ENCODE measurements at places on chromosomes 6 and 20. TPM values are rescaled to one million over a fixed set of nuclear protein-coding genes. Genes with fewer than 3 reads are reported as not detected.

DNA sequence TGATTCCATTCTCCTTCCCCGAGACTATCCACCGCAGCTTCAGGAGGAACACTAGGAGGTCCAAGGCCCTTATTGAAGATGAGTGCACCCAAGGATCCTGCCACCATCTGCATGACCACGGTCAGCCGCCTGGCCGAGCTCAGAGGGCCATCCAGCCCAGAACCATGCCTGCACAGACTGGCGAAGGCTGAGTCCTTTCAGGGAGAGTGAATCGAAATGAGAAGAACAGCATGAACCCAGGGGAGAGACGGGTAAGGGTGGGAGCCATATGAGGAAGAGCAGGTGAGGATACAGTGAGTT is 26.3 kb downstream of the SERPINB6 start:
- H3K4me3 ChIP-seq: no peak overlapping the region
- peaks cover 18% of the 10 kb centered on the region for H3K36me3 ChIP-seq
- peaks cover 3% of the 10 kb centered on the region for H3K27me3 ChIP-seq
- peaks cover 35% of the 10 kb centered on the region for H3K4me1 ChIP-seq
- DNase-seq: no peak

- peaks cover 18% of the 10 kb centered on the region for H3K27me3 ChIP-seq
- no peak for DNase-seq
- no peaks in the 10 kb centered on the region for H3K36me3 ChIP-seq
- peaks cover 9% of the 10 kb centered on the region for H3K4me1 ChIP-seq
These were observed 20.9 kb upstream of the NAA20 start for GRCh38 chr20:19996222-19996621.

The MYO6 gene
- total RNA-seq: 1.6 TPM

GRCh38 chr6:143967706-143968376 is 40.2 kb downstream of the PLAGL1 start:
- no peak overlapping the region for H3K4me3 ChIP-seq
- H3K27ac ChIP-seq: no peak overlapping the region
- no peaks in the 10 kb centered on the region for H3K27me3 ChIP-seq
- H3K4me1 ChIP-seq: no peaks in the 10 kb centered on the region
- H3K36me3 ChIP-seq: no peaks in the 10 kb centered on the region
- no peak for DNase-seq

- H3K4me1 ChIP-seq: peaks cover 7% of the 10 kb centered on the region
- H3K36me3 ChIP-seq: peaks cover 20% of the 10 kb centered on the region
- no peaks in the 10 kb centered on the region for H3K27me3 ChIP-seq
These were observed 191.1 kb downstream of the ATXN1 start for GRCh38 chr6:16570221-16570553.

DNA sequence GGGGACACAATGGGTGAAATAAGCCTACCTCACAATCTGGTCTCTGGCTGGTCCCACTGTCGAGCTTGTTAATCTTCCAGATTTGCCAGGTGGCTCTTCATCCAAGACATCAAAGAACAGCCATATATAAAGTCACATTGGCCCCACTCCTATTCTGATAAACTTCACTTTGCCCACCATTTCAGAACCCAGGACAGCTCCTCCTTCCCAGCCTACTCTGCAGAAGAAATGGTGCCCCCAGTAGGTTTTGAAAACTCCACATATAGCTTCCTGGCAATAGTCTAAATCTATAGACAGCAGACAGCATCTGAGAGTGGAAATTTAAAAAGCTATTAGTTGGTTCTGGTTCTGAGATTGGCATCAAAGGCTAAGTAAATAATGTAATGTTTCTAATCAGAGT is 143.1 kb upstream of the PCSK2 start:
- no peak overlapping the region for H3K27ac ChIP-seq
- no peak overlapping the region for H3K4me3 ChIP-seq
- H3K27me3 ChIP-seq: no peaks in the 10 kb centered on the region
- DNase-seq: no peak

DNA sequence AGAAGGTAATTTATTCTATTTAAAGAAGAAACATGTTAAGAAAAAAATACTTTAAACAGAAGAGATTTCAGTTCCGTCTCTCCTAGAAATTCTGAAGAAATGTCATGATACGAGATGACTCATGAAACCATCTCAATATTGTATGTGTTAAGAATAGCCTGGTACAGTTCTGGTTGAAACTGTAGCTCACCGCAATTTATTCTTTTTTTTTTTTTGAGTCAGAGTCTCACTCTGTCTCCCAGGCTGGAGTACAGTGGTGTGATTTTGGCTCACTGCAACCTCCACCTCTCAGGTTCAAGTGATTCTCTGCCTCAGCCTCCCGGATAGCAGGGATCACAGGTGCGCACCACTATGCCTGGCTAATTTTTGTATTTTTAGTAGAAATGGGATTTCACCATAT is 103.3 kb downstream of the ARHGAP18 start:
- H3K4me3 ChIP-seq: no peak overlapping the region
- H3K27ac ChIP-seq: no peak overlapping the region
- H3K4me1 ChIP-seq: peaks cover 2% of the 10 kb centered on the region
- DNase-seq: no peak

DNA sequence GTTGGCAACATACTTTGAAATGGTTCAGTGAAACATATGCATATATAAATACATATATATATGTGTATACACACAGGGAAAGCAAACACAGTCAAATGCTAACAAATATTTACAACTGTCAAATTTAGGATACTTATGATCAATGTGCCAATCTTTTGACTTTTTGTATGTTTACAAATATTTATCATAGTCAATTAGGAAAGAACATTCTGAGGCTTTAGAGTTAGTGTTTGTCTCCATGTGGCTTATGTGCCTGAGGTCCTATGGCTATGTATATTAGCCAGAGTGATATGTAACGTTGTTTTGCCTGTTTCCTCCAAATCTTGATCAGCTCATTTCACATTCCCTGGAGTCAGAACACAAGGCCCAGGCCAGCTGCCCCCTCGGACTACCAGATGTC is 126.5 kb upstream of the MAN1A1 start:
- peaks cover 2% of the 10 kb centered on the region for H3K4me1 ChIP-seq
- DNase-seq: no peak
- H3K4me3 ChIP-seq: no peak overlapping the region

Measured in activated naive CD8-positive, alpha-beta T cell treated with anti-CD3 and anti-CD28 coated beads for 36 hours (primary cell).